NCI-H446 treated with DMSO at 0.1 percent for 48 hours (cell line): ENCODE measurements at places on chromosomes 2 and 18.

- no peak for DNase-seq
Observed at GRCh38 chr2:157190151-157190550, 67.4 kb upstream of the GALNT5 start.

GRCh38 chr2:43464590-43464989 lies 131.2 kb downstream of the THADA start:
- no peak for DNase-seq

DNA sequence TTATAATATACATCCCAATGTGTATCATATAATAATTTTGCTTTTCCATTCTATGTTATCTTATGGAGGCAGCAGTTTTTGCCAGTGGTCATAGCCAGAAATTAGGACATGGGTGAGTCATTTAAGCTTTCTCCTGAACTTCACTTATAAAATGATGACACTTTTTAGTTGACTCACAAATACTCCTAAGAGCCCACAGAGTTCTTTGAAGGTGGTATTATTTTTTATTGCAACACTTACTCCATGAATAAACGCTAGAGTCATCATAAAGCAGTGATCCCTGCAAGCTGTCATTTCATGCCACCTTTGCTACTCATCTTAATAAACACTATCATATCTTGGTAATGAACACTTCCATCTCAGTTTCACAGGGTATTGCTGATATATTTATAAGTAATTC lies 69.9 kb upstream of the MAPRE2 start:
- DNase-seq = no peak

- DNase-seq = no peak
Observed at GRCh38 chr18:78974115-78974761, 5.4 kb upstream of the SALL3 start.

GRCh38 chr18:80109676-80110078 lies 615 bp downstream of the ADNP2 start:
- DNase-seq = peak; percentile 3

- peak; percentile 9 for DNase-seq
Observed at GRCh38 chr2:138829326-138829919, 49.2 kb upstream of the NXPH2 start.

GRCh38 chr2:217713395-217714286 lies 289.2 kb downstream of the TNS1 start:
- DNase-seq = no peak

- DNase-seq = no peak
Observed at GRCh38 chr2:225911019-225911418, 511.5 kb downstream of the NYAP2 start.

DNA sequence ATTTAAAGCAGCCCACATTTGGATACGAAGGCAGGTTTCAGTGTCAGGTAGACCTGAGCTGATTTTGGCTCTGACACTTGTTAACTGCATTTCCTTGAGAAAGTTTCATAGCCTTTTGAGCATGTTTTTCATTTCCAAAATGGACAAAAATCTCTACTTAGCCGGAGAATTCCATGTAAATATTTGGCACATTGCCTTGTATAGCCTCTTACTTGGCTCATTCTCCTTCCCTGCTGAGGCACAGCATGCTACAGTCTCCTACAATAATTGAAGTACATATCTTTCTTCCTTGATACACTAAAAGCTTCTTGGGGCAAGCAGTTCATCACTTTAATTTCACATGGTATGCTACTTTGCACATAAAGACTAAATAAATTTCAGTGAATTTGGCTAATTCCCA lies 772.2 kb upstream of the CHAC2 start:
- peak; percentile 37 for DNase-seq

DNA sequence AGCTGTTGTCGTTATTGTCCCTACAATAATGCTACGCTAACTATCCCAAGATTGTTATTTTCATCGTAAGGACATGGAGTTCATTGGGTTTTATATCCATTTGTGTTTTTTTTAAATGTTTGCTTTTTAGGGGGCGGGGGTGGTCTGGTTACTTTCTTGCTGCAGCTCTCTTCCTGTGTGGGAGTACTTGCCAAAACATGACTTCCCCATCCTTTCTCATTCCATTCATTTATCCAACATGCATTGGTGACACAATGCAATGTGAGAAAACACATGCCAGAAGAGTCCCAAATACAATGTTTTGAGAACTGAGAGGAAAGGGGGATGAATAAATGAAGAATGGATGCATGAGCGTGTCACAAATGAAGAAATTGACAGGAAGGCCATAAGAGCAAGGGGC lies 55.9 kb downstream of the E2F6 start:
- DNase-seq = no peak

DNA sequence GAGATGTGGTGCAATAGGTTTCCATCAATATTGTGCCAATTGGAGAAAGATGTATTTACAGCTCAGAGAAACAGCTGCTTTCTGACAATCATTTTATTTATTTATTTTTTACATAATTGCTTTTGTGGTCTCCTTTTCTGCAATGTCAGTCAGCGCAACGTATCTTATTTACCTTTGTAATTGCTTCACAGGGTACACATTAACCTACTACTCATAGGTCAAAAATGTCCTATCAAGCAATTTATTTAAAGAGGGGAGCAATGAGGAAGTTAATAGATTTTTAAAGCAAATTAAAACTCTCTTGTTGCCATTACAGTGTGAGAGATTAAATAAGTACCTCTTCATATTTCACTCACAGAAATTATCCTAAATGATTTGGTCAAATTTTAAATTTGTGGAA lies 291.0 kb downstream of the CALCRL start:
- no peak for DNase-seq

- no peak for DNase-seq
Observed at GRCh38 chr2:121124330-121124729, 160.7 kb downstream of the TFCP2L1 start.

DNA sequence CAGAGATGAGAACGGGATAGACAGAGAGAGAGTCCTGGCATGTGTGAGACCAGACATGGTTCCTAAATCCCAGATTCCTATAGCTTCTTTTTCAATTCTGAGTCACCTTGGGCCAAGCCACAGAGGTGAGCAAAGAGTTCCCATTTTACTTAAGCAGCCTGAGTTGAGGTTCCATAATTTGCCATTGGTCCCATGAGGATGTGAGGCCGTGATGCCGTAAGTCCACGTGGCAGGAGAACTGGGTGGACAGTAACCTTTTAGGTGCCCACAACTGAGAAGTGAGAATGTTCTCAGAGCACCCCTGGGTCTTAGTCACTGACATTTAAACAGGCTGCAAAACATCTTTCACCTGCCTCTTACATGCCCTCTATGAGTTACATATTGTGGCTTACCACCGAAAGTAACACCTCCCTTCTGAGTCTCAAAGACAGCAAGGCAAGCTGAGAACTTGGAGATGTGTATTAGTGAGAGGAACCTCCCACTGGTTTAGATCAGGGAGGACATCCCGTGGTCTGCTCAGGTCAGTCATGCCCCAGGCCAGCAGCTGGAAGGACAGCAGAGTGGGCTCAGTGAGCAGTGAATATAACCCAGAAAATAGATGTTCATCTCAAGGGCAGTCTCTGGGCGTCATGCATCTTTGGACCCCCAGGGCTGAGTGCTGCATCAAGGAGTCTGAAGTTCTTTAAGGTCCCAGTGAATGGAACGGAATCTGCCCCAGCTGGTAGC lies 127.9 kb upstream of the LGALSL start:
- DNase-seq = no peak

DNA sequence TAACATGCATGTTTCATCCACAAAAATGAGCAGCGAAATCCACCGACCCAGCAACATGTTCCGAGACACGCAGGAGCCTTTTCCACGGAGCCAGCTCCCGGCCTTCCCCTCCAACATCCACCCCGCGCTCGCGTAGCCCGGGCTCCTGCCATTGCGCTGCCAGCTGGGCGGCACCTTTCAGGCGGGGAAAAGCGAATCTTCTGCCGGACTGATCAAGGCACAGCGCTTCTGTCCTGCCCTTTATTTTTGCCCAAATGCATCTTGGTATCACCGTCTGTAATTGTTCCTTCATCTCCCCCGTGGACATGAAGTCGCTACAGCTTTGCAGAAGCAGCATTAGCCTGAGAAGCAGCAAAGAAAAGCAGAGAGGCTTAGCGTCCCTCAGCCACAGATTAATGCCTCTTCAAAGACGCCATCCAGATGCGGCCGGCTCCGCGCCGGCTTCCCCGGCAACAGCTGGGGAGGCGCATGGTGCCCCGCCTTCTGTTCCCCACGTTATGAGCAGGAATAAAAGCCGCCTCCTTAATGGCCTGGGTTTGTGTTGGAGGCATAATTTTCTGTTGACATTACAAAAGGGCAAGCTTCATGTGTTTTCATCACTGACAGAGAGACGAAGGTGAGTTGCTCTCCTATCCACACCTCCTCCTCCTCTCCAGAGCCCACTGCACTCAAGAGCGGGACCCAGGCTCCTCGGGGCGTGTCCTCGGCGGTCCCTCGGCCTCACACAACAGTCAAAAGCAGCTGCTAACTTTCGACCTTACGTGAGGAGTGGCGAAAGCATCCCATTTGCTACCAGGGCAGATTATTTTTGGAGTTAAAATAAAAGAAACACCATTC lies 122.1 kb upstream of the SALL3 start:
- no peak for DNase-seq

GRCh38 chr2:16729335-16729734 lies 63.7 kb upstream of the CYRIA start:
- no peak for DNase-seq

GRCh38 chr2:1748741-1749488 lies 4.6 kb upstream of the PXDN start:
- no peak for DNase-seq

- no peak for DNase-seq
Observed at GRCh38 chr2:53568469-53568868, 199.1 kb upstream of the CHAC2 start.

GRCh38 chr18:59911600-59911999 lies 11.8 kb downstream of the PMAIP1 start:
- no peak for DNase-seq

DNA sequence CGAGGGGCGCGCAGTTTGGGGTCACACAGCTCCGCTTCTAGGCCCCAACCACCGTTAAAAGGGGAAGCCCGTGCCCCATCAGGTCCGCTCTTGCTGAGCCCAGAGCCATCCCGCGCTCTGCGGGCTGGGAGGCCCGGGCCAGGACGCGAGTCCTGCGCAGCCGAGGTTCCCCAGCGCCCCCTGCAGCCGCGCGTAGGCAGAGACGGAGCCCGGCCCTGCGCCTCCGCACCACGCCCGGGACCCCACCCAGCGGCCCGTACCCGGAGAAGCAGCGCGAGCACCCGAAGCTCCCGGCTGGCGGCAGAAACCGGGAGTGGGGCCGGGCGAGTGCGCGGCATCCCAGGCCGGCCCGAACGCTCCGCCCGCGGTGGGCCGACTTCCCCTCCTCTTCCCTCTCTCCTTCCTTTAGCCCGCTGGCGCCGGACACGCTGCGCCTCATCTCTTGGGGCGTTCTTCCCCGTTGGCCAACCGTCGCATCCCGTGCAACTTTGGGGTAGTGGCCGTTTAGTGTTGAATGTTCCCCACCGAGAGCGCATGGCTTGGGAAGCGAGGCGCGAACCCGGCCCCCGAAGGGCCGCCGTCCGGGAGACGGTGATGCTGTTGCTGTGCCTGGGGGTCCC lies at the start of gene ITGA4:
Gene ITGA4, plus strand, starts transcription at position 266 of the 620 bp plus-strand sequence. Its CDS starts 269 bp downstream, at position 535.
- DNase-seq = peak; percentile 63

GRCh38 chr2:132754392-132754791 lies 84.4 kb upstream of the LYPD1 start:
- DNase-seq = no peak

DNA sequence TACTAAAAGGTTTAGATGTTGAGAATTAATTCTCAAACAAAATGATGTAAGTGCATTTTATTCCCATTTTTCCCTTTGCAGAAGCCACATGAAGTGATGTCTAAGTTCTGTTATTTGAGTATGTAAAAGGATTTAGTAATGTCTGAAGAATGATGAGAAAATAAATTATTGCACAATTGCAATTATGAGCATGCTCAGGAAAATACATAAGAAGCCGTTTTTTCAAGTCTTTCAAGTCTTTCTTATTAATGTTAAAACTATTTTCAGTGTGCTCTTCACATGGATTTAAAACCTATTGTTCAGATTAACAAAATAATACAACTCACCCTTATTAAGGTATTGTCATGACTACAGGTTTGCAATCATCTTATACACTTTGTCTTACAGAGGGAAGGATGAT lies 331.4 kb upstream of the NETO1 start:
- no peak for DNase-seq

GRCh38 chr2:70907130-70908057 lies 28.3 kb upstream of the ATP6V1B1 start:
- DNase-seq = no peak

GRCh38 chr2:138373993-138374408 lies 127.6 kb upstream of the SPOPL start:
- peak; percentile 23 for DNase-seq

- peak; percentile 71 for DNase-seq
Observed at GRCh38 chr2:102839668-102840388, 78.0 kb downstream of the TMEM182 start.
